Brain pericyte (primary cell): ENCODE measurements at places on chromosomes 4 and X.

GRCh38 chr4:150950657-150951288 is 64.3 kb downstream of the LRBA start:
- no peak for DNase-seq

GRCh38 chrX:132400706-132401105 is 88.1 kb downstream of the MBNL3 start:
- no peak for DNase-seq

- DNase-seq: no peak
These were observed 56.5 kb downstream of the TRIM2 start for GRCh38 chr4:153260553-153261300.

GRCh38 chrX:54999717-55000598 is at the start of gene APEX2:
APEX2 (plus strand) TSS chrX:55000363; CDS start chrX:55000423, 60 bp downstream.
- peak; percentile 83 for DNase-seq

GRCh38 chrX:10514891-10515290 is 105.5 kb downstream of the MID1 start:
- no peak for DNase-seq

DNA sequence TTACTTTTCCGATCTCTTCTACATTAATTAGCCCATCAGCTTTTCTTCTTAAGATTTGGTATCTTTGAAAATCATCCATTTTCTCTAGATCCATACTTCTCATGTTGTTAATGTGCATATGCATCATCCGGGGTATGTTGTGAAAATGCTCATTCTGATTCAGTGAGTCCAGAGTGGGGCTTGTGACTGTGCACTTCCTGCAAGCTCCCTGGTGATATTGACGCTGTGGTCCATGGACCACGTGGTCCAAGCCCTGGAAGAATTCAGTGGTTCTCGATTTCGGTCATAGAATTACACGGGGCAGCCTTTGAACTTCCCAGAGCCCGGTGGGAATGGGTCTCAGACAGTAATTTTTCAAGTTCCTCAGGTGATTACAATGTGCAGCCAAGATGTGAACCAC is 69.8 kb downstream of the ZFX start:
- DNase-seq: no peak

DNA sequence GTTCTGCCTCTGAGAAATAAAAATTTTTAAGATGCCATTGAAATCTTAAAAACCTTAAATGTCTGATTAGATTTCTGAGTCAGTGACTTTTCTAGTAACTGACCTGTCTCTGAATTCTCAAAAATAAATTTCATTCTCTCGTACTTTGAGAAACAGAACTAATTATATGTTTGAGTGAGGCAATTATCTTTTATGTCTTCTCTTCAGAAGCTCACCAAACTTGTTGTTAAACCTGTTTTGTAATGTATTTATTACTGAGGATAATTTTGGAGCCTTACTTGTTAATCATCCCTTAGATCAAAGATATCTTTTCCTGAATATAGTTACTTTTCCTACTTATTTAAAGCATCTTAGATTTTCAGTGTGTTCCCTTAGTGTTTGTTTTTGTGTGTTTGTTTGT is 64.5 kb upstream of the MMAA start:
- DNase-seq: no peak
